Activated naive CD8-positive, alpha-beta T cell treated with anti-CD3 and anti-CD28 coated beads, Interleukin-2, amount 50 U/mL, for 16 hours (primary cell): ENCODE measurements at places on chromosomes 5 and 9.

DNA sequence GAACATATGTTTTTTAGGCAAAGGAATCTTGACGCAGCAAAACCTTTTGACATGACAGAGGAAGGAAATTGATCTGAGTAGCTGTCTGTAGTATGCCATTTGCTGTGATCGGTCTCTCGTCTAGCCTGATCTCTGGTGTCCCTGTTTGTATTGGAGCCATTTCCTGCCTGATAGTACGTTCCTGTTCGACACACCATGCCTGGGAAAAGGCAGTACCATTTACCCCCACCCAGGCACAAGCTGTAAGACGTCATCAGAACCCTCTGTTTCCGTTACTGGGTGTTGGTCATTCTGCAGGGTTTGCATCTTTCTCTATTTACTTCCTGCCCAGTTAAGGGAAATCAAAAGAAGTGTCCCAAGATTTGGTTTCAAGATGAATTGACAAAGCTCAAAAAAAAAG lies 129.7 kb downstream of the CEMIP2 start:
- DNase-seq: no peak

- DNase-seq: no peak
Observed at GRCh38 chr5:174427304-174427703, 297.1 kb upstream of the MSX2 start.

GRCh38 chr9:127554966-127555839 lies 56.9 kb upstream of the STXBP1 start:
- DNase-seq: no peak

DNA sequence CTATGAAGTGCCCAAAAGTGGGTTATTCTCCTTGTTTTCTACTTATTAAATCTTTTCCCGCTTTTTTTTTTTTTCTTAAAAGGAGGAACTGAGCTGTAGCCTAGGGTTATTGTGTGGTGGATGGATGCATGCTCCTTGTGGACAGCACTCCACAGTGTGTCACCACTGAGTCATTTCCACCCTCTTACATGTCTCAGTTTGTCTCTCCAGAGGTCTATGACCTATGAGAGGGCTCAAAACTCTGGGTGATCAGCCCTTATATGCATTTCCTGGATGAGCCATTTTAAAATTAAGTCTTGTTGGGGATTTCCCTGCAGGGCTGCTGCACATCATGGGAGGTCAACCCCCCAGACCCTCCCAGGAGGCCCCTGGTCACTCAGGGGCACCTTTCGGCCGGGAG lies 102.2 kb upstream of the MOCS2 start:
- DNase-seq: no peak

- no peak for DNase-seq
Observed at GRCh38 chr9:89519366-89519805, 21.5 kb upstream of the SEMA4D start.

DNA sequence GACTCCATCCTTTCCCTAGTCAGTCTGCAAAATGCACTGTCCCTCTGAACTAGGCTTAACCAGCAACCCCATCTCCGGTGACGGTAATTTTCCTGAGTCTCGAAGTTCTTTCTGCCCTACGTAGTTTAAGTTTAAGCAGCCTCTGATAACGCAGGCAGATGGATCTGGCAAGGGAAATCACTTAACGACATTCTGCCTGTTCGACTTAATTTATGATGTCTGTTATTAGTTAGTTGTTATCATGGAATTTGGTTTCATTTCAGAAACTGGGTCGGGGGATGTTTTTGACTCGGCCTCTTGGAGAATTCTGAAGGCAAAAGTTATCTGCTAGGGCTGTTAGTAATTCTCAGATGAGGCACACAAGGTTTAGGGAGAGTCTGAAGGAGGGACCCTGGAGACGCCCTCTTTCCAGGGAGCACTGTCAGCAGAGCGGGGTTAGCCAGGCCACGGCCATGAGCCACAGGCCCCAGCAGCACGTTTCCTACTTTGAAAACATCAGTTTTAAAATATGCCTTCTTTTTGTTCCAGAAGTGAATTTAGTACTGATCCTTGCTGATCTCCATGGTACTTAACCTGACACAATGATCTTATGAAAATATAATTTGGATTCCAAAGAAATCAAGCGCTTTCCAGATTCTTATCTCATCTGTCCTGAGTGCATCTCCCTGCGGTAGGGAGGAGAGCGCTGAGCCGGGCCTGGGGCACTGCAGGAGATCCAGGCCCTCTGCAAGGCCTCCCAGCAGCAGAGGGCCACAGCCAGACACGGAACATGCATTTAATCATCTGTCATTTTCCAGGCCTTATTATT lies 171.0 kb upstream of the OTULINL start:
- DNase-seq: no peak

DNA sequence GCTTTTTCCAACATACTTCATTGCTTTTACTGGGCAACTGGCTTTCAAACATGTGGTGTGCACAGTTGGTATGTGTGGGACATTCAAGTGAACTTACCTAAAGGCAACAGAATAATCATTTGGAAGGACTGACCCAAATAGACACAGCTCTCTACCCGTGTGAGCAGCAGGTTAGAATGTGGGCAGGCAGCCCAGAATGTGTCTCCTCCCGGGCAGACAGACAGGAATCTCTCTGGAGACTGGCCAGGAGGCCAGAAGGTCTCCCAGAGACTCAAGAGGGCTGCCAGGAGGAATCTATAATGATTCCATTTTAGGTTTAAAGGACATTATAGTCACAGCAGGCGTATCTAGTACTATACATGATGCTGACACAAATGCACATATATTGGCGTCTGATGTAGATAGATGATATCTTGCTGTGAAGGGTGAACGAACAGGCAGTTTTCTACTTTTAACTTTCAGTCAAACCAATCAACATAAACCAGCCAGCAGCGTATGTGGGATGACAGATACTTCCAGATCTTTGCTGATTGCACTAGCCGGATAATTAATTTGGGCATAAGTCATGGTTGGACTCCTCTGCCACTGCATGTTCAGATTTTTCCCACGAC lies 297.4 kb upstream of the ZNF608 start:
- DNase-seq: no peak

GRCh38 chr9:1994180-1994579 lies 21.0 kb upstream of the SMARCA2 start:
- no peak for DNase-seq

DNA sequence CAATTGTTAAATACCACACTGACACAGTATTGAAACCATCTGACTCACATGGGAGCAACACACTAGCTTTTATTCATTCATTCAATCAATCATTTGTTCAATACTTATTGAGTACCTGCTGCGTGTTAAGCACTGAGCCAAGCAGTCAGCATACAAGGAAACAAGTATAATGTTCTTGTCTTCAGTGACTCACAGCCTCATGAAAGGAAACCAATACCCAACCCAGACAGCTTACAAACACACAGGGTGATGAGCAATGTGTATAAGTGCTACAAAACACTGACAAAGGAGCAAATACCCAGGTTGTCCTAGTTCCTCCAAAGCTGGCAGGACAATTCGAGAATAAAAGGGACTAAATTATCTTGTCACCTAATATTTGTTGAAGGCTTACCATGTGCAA lies 67.6 kb upstream of the RASEF start:
- DNase-seq: no peak

- DNase-seq: no peak
Observed at GRCh38 chr9:106689089-106689488, 173.9 kb upstream of the ZNF462 start.
